ELF-1 (cell line): ENCODE measurements at places on chromosomes 5 and 9.

DNA sequence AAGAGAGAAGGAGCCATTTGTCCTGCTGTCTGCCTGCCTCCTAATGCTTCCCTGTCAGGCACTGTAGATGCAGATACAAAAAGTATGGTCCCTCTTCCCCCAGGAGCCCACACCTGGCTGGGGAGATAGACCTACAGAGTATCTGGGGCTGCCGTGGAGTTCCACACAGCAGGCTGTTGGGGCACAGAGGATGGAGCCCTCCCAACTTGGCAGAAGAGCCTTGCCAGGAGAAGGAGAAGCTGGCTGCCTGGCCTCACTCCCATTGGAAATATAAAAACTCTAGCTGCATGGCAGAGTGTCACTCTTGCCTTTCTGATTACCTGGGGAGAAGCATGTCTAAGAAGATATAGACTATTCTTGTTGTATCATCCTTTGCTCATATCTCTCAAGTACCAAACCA, 160.4 kb downstream of the FSTL4 start:
- DNase-seq = no peak

GRCh38 chr5:69238760-69239251, 4.1 kb downstream of the CDK7 start:
- no peak for DNase-seq

DNA sequence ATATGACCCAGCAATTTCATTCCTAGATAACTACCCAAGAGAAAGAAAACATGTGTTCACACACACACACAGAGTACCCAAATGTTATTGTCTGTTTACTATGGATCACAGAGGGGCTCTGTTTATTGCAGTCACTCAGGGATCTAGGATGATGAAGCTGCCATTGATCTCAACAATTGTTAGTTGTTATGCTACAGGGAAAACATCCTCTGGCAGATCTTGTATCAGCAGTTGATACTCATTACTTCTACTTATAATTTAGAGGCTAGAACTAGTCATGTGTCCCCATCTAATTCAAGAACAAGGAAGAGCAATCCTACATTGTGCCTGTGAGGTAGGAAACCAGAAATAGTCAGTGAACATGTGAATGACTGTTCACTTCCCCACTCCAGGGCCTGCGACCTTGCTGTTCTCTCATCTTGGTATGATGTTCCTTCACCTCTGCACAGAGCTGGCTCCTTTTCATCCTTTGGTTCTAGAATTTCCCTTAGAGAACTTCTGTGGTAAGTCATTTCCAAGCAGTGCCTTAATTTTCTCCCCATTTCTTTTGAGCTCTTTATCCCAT, 30.3 kb downstream of the NMUR2 start:
- DNase-seq = no peak

GRCh38 chr5:13934921-13935320, 9.6 kb downstream of the DNAH5 start:
- DNase-seq = no peak

DNA sequence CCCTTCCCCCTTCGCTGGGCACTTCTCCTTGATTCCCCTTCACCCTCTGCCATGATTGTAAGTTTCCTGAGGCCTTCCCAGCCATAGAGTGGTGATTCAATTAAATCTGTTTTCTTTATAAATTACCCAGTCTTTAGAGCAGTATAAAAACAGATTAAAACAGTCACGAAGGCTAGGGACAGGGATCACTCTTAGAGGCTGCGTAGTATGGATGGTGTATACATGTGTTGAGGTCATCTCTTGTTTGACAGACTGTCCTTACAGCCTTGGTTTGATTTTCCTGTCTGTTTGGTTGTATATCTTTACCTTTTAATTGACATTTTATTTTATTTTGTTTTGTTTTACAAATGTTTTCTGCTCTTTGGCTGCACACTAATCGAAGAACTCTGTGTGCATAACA, 1155.7 kb upstream of the CDH18 start:
- no peak for DNase-seq

DNA sequence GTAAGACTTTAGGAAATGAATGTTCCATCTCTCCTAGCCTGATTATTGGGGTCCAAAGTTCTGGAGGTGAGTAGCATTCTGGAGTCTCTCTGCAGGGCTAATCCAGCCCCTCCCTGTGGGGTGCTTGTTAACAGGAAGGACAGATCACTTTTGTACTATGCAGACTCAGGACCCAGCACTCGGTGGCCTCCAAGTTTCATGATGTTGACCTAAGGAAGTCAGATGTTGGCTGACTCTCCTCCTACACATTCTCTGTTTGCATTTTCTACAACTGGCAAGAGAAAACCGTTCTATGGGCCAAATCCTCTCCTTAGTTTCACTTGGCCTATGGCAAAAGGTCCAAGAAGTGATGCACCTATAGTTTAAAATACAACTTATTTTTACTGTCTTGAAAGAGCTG, 5.5 kb upstream of the PDE8B start:
- no peak for DNase-seq

- no peak for DNase-seq
Measured at GRCh38 chr9:17832812-17833211, 253.9 kb downstream of the SH3GL2 start.

GRCh38 chr5:150544611-150545219, 36.8 kb downstream of the NDST1 start:
- peak; percentile 89 for DNase-seq

GRCh38 chr5:76556511-76557221, 66.5 kb downstream of the F2RL2 start:
- DNase-seq = peak; percentile 31

- DNase-seq = no peak
Measured at GRCh38 chr9:114771889-114772288, 34.0 kb downstream of the TNFSF15 start.

- DNase-seq = peak; percentile 29
Measured at GRCh38 chr5:72179028-72179815, 71.9 kb downstream of the MAP1B start.

GRCh38 chr5:78234804-78235203, 59.7 kb downstream of the AP3B1 start:
- DNase-seq = no peak

DNA sequence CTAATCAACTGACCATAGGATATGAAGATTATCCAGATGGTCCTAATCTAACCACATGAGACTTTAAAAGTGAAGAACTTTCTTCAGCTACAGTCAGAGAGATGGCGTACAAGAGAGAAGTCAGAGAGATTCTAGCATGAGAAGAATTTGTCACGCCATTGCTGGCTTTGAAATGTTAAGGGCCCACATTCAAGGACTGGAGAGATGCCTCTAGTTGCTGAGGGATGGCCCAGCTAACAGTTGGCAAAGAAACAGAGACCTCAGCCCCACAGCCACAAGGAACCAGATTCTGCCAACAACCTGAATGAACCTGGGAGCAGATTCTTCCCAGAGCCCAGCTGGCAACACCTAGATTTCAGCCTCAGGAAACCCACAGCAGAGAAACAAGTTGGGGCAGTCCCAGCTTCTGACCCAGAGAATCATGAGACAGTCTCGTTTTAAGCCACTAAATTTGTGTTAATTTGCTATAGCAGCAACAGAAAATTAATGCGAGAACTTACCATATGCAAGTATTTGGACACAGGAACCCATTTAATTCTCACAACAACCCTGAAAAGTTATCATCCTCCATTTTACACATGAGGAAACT, 132.0 kb downstream of the MLLT3 start:
- DNase-seq = peak; percentile 15

DNA sequence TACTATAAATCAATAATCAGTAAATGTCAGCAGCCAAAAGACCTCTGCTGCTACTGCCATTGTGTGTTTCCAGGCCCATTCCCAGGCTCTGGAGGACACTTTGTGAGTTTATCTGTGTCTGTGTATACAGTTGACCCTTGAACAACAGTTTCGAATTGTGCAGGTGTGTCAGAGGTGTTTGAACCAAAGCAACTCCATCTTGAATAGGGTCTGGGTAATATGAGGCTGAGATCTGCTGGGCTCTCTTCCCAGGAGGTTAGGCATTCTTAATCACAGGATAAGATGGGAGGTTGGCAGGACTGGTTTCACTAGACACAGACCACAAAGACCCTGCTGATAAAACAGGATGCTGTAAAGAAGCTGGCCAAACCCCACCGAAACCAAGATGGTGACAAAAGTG, 2.3 kb upstream of the TBCA start:
- no peak for DNase-seq

DNA sequence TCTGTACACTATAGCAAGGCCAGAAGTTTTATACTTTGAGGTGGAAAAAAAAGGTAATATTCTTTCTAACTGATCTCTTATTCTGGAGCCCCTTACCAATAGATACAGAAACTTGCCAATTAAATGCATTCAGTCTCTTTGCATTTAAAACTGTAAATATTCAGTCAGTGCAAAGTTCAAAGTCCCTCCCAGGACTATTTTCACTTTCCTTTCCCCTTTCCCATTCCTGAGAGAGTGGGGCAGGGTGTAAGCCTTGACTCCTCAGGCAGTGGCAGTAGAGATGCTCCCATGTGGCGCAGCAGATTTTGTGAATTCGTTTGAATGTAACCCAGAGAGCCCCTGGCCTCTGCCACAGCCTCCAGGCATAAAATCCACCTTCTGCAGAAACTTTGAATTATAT, 29.9 kb downstream of the CETN3 start:
- no peak for DNase-seq

DNA sequence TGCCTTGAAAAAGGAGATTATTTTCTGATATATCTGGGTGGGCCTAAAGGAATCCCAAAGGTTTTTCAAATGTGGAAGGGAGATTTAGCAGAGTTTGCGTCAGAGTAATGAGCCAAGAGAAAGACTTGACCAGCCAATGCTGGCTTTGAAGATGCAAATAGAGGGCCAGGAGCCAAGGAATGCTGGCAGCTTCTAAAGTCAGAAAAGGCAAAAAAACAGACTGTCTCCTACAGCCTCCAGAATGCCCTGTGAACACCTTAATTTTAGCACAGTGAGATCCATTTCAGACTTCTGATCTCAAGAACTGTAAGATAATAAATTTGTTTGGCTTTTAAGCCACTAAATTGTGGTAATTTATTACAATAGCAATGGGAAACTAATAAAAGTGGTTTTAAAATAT, 122.6 kb upstream of the FREM1 start:
- DNase-seq = no peak

DNA sequence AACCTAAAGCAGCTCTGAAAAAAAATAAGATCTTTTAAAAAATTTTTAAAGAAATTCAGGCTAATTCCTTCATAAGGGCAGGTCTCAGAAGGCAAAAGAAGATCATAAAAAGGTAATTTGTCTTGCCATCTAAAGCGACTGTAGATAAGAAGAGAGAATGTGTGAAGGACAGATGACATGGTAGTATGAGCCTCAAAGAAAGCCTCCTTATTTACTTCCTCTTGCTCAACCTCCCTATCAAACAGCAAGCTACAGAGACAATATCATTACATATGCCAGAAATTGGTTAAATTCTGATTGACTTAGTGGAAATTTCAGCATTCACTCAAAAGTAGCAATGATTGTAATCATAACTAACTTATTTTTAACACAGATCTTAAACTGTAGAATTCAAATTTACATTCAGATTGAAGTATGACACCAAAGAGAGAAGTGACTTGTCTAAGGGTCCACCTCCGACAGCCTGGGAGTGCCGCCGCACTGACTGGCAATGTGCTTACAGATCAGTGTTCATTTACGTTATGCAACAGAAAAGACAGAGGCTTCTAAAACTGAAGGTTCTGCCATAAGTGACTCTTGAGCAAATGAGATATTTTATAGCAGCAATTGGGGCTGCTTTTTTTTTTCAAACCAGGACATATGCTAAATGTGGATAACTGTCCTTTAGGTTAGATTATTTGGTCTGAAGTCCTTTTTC, 132.0 kb downstream of the CEMIP2 start:
- DNase-seq = no peak

DNA sequence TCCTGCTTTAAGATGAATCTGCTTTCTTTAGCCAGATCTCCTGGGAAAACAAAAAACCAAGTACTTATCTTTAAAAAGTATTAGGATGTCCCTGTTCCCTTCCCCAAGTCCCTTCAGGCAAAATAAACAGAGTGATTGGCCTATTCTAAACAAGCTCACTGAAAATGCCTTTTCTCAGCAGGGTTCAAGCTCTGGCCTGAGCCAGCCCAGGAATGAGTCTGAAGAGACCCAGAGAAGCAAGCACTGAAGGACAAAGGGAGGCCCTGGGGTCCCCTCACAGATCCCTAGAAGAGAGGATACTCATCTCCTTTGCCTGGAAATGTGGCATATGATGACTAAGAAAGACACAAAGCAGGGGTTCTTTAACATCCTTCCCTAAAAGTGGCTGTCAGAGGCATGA, 66.8 kb upstream of the MAP1B start:
- DNase-seq = peak; percentile 67

DNA sequence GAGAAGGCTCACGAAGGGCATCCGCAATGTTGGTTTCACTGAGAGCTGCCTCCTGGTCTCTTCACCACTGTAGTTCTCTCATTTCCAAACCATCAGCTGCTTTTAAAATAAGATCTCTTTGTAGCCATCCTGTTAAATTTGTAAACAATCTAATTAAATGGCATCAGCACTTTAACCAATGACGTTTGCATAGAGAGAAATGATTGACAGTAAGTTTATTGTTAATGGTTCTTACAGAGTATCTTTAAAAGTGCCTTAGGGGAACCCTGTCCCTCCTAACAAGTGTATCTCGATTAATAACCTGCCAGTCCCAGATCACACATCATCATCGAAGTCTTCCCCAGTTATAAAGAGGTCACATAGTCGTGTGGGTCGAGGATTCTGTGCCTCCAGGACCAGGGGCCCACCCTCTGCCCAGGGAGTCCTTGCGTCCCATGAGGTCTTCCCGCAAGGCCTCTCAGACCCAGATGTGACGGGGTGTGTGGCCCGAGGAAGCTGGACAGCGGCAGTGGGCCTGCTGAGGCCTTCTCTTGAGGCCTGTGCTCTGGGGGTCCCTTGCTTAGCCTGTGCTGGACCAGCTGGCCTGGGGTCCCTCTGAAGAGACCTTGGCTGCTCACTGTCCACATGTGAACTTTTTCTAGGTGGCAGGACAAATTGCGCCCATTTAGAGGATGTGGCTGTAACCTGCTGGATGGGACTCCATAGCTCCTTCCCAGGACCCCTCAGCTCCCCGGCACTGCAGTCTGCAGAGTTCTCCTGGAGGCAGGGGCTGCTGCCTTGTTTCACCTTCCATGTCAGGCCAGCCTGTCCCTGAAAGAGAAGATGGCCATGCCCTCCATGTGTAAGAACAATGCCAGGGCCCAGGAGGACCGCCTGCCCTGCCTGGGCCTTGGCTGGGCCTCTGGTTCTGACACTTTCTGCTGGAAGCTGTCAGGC, 16.6 kb downstream of the SQSTM1 start:
- no peak for DNase-seq

- DNase-seq = no peak
Measured at GRCh38 chr5:127351418-127351817, 60.8 kb downstream of the MEGF10 start.

- DNase-seq = no peak
Measured at GRCh38 chr5:113170707-113171106, 194.1 kb downstream of the DCP2 start.

GRCh38 chr5:95384485-95385213, 6.5 kb upstream of the FAM81B start:
- no peak for DNase-seq

DNA sequence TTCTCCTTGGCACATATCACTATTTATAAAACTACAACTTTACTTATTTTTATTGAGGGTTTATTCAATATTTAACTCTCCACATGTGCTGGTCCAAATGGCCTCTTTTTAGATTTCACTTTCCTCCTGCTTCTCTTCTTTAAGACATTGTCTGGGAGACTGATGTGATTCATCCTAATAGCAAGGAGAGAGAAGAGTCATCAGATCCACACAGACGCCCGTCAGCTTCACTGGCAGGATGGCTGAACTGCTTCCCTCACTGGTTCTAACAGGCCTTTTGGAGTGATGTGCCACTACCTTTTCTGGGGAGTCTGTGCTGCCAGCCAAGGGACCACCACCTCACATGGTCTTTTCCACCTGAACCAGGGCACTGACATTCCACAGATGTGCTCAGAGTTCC, 16.5 kb upstream of the ROR2 start:
- DNase-seq = no peak

- DNase-seq = peak; percentile 53
Measured at GRCh38 chr5:62720031-62720441, 141.4 kb downstream of the LRRC70 start.
